ENCODE measurements at places on chromosomes 1 and 21.

DNA sequence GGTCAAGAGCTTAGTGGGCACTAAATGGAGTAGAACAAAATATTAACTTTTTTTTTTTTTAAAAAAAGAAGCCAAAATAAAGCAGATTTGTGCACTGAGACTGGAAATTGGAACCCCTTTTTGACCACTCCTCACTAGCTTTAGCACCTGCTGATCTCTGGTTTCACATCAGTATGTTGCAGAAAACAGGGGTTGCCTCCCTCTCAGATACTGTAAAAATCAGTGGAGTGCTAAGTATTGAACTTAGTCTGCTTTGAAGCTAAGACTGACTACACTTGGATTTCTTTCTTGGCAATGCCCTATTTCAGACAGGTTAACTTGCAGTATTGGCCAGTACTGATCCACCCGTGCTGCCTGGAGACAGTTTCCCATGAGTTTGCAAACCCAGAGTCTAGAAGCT lies 2.7 kb upstream of the KIAA0040 start:
- no peak for DNase-seq

DNA sequence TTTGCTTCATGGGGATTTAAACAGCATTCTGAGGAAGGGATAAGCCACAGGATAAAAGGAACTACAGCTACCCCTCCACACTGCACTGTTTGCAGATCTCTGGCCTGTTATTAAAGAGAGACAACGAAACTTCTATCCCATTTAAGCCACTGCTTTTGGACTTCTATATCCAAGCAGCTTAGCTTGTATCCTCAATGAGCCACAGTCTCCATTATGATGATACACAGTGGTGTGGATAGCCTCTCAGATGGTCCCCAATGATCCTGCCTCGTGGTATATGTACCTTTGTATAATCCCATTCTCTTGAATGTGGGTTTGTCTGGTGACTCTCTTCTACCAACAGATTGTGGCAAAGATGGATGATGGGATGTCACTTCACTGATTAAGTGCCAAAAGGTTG lies 36.0 kb upstream of the MARK1 start:
- DNase-seq = no peak

- DNase-seq = no peak
Measured at GRCh38 chr1:94542088-94542870, 720 bp upstream of the F3 start.

DNA sequence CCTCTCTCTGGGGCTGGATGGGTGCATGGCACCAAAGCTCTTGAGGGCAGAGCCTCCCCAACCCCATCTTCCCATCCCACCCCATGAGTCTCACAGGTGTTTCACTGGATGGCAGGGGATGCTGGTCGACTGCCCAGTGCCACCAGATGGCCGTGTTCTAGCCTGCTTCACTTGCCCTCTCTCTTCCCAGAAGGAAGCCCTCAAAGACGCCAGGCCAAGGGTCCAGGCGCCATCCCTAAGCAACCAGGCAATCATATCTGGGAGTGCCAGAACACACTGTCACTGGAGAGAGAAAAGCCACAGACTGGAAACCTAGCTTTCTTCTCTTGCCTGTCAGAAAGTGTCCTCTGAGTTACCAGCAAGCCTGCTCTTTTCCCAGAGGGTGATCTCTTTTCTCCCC lies 26.7 kb downstream of the PIGM start:
- no peak for DNase-seq

- DNase-seq = no peak
Measured at GRCh38 chr1:36051821-36052220, 32.1 kb upstream of the TEKT2 start.

GRCh38 chr1:8404460-8405370 lies 86.8 kb downstream of the SLC45A1 start:
- no peak for DNase-seq

GRCh38 chr1:230792691-230793462 lies 45.7 kb downstream of the CAPN9 start:
- no peak for DNase-seq

DNA sequence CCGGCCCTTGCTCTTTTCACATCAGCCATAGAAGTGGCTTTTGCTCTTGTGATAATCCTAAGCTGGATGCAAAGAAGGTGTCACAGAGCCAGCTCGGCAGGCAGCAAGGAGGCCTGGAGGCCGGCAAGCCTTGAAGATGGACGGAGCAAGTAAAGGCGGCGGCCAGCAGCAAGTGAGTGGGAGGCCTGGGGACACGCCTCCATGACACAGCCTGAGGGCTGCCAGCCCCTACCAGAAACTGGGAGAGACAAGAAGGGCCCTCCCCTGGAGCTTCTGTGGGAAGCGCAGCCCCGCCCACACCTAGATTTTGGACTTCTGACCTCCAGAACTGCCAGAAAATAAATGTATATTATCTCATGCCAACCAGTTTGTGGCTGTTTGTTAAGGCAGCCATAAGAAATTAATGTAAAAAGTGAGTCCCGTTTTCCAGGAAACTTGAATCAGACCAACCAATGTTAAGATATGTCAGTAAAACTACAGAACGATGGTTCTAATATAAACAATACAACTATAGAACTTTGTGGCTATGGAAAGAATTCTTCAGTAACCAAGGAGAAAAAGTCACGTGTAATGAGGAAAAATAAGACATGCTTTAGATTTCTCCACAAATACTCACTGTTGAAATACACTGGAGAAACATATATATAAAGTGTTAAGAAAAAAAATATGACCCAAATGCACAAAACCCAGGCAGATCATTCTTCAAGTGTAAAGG lies 49.9 kb downstream of the BACE2 start:
- no peak for DNase-seq

DNA sequence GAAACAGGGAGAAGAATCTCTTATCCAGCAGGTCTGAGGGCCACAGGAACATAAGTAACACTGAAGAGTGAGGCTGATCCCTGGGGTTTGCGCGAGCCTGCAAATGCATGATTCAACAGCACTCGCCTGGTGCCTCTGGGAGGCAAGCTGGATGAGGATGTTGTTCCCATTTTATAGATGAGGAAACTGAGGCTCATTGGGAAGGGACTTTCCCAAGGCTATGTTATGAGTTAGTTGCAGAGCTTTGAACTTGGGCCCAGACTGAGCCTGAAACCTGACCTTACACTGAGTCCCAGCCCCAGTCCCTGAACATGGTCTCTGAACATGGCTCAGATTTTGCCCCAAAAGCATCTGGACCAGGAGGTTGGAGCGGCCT lies 27.7 kb upstream of the POU3F1 start:
- no peak for DNase-seq

GRCh38 chr1:153429266-153430165 lies 13.2 kb downstream of the S100A7A start:
- DNase-seq = no peak

DNA sequence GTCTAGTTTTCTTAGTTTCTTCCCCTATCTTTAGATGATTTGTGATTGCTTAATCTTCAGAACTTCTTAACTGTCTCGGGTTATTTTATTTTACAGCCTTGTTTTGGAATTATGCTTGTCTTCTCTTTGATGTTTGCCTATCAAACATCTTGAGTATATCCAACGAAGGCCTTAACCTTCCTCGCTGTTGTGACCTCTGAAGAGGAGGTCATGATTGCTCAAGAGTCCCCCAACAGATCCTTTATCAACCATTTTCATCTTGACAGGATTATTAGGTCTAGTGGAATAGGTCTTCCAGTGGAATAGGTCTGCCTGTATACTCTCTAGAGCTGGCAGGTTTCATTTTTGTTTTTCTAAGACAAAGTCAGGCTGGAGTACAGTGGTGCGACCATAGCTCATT lies 45.7 kb downstream of the UBE4B start:
- DNase-seq = no peak

DNA sequence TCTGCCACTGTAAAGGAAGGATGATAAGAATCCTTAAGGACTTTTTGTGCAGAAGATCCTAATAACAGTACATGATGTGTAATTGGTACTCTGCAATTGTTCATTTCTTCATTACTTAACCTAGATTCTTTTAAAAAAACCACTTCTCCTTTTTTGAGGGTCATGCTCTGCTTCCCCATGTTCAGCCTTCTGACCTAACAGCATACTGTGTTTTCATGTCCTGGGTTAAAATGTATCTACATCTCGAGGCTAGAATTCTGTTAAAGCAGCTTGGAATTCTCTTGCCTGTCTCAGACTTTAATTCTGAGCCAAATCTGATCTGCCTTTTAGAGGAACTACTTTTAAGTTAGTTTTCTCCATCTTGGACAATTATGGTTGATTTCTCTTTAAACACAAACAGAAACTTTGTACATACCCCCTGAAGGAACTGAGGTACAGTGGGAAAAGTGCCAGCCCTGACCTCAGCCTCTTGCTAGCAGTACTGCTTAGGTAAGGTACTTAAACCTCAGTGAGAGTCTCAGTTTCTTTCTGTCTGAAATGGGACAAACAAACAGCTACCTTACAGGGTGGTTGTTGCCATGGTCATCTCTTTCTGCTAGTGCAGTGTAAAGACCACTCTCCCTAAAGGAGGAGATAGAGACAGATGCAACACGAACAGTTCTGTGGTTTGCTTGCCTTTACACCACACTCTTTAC lies 103.2 kb upstream of the DYNLT5 start:
- no peak for DNase-seq

- DNase-seq = no peak
Measured at GRCh38 chr1:192442736-192443135, 125.9 kb downstream of the RGS21 start.

- DNase-seq = no peak
Measured at GRCh38 chr1:119318466-119319309, 49.9 kb upstream of the HAO2 start.

DNA sequence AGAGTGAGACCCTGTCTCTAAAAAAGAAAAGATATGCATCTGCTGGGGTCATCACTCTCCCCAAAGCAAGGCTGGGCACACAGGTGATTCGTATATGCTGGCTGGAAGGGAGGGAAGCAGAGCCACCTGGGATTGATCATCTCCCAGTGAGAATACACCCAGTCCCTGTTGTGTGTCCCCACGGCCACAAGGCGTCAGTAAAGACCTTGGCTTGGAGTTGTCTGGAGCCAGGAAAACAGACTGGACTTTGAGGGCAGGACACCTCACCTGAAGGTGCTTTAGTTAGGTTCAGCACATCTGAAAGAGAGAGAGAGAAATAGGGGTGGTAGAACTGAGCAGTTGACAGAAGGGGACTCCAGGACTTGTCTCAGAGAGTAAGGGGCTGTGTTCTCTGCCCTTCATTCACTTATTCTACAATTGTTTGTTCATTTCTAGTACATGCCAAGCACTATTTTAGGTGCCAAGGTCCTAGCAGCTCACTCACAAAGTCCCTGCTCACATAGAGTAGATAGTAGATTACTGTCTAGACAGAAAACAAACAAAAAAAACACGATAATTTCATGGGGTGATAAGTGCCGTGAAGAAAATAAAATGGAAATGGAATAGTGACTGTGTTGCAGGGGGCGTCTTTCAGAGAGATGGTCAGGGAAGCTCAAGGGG lies 13.5 kb downstream of the CITED4 start:
- no peak for DNase-seq

GRCh38 chr1:239819096-239819495 lies 272.6 kb upstream of the FMN2 start:
- DNase-seq = no peak

DNA sequence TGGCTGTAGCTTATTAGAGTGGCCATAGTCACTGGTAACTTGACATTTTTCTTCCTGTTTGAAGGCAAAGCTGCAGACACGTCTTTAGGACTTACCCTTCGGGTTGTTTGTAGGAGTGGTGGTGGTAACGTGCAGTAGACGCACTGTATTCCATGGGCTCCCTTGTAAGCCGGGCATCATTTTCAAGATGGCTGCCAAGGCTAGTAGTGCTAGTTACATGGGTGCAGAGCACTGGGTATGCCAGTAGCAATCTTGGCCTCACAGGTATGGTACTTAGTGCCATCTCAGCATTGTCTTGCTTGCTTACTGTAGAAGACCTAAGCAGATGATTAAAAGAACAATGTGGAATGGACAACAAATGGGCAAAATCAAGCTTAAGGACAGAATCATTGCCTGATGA lies 1.9 kb downstream of the YBX1 start:
- no peak for DNase-seq

DNA sequence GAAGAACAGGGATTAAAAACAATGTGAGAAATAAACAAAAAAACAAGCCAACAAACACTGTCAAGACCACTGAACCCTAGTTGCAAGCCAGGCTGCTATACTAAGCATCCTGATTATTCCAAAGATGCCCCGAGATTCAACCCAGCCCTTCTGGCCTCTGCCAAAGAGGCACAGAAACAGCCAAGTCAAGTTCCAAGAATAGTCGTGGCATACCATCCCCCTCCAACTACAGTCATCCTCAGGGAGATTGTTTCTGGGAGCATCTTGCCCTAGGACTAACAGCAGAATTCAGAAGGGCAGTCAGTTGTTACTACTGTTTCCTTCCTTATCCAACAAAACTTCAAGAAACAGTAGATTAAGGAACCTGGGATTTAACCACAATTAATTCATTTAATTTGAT lies 52.3 kb downstream of the ABL2 start:
- no peak for DNase-seq

GRCh38 chr1:43052786-43053439 lies 94.2 kb upstream of the SLC2A1 start:
- no peak for DNase-seq

All from effector memory CD4-positive, alpha-beta T cell (primary cell).